ENCODE measurements at places on chromosomes 12 and 14. TPM values are rescaled to one million over a fixed set of nuclear protein-coding genes. Genes with fewer than 3 reads are reported as not detected.

NELL2 gene
- polyA plus RNA-seq = 0.69 TPM

DNA sequence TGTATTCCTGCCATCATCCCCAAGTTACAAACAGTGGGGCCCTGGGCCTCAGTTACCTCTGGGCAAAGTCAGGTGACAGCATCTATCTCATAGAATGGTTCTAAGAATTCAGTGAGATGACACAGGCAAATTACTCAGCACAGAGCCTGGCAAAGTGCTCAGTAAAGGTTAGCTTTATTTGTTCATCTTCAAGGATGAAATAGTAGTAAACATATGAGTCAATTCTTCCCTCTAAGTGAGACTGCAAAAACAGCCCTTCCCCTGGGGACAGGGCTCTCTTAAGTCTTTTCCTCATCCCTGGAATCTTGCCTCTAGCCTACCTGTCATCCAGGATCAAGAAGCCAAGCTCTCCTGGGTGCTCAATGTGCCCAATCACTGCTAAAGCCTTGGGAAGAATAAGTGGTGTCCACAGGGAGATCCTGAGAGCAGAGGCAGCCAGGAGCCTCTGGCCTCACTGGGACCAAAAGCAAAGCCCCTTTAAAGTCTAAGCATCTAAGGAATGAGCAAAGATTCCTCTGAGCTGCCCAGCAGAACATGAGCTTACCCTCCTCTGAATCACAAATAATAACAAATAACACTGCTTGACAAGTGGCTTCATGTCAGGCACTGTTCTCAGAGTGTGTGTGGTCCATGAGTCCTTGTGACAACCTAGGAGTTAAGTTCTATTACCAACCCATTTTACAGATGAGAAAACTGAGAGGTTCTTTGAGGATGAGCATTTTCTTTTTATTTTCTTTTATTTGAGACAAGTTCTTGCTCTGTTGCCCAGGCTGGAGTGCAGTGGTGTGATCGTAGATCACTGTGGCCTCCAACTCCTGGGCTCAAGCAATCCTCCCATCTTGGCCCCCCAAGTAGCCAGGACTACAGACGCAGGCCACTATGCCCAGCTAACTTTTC is 12.1 kb downstream of the NUAK1 start:
- peak; percentile 62 for DNase-seq

DNA sequence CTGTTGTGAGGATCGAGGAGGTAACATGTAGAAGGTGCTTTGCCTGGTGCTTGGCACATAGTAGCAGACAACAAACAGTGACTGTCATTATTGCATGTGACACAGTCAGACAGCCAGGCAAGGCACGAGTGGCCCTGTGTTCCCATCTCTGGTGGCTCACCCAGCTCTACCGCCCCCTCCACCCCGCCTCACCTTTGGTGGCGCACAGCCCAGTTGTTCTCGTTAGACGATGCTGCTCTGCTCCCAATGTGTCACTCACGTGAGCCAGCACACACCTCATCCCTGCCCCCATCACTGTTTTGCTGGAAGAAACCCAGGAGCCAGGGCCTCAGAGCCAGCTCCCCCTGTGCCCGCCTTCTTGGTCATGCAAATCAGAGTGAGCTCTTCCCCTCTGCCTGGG is 113.3 kb downstream of the CALM1 start:
- DNase-seq = peak; percentile 86

GRCh38 chr12:6355491-6356373 is 13.9 kb upstream of the TNFRSF1A start:
- no peak for DNase-seq

GRCh38 chr14:34175574-34175973 is 224.7 kb upstream of the EGLN3 start:
- no peak for DNase-seq

DNA sequence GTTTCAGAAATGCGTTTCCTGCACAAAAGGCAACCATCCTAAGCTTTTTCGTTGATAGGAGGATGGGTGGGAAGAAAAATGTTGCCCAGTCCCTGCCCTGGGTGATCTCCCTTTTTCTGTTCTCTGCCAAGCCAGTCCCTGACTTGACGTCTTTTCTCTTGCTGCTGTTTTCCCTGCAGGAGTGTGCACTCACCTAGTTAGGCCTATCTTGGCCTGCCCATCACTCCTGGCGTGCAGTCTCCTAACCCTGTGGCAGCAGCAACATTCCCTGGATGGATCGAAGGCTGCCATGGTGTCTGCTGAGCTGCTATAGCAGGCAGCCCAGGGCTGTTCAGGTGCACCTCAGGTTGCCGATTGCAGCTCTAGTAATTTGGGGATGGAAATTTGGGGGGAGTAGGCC is 1.2 kb downstream of the UNC119B start:
- DNase-seq = no peak

DNA sequence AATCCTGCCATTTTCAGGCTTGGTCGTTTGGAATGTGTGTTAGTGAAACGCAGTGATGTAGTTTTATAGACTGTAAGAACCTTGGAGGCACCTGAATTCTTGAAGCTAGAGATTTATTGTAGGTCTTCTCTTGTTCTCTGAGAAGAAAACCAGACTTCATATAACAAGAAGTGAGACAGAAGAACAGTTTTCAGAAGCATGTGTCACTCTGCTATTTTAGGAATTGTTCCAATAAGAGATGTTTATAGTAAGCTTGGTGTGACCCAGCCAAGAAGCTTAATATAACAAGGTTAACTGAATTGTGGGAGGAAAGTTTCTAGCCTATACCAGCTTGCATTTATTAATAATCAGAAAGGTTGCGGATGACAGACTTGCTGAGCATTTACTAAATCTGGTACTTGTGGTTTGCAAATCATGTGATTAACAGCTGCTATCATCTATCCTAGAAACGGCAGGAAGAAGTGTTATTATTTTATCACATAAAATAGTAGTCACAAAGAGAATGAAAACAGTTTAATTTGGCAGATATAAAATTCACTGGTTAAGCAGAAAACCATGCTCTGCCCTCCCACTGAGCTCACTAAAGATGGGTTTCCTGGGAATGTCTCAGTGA is 49.2 kb upstream of the BCAT1 start:
- DNase-seq = no peak

DNA sequence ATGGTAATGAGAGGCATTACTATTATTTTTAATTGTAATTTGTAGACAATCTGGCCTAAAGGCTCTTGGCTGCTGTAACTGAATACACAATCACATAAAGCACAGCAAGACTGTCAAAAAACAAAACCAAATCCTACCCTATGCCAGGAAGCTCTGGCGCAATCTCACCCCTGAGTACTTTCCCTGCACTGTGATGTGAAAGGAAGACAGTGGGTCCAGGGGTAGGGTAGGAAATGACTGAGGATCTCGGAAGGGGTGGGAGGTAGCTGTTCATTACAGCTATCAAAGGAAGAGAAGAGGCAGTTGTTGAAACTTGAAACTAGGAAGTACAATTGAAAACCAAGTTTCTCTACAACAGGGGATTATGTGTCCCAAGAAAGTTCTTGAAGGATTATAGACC is 202.8 kb downstream of the ANO2 start:
- DNase-seq = no peak

DNA sequence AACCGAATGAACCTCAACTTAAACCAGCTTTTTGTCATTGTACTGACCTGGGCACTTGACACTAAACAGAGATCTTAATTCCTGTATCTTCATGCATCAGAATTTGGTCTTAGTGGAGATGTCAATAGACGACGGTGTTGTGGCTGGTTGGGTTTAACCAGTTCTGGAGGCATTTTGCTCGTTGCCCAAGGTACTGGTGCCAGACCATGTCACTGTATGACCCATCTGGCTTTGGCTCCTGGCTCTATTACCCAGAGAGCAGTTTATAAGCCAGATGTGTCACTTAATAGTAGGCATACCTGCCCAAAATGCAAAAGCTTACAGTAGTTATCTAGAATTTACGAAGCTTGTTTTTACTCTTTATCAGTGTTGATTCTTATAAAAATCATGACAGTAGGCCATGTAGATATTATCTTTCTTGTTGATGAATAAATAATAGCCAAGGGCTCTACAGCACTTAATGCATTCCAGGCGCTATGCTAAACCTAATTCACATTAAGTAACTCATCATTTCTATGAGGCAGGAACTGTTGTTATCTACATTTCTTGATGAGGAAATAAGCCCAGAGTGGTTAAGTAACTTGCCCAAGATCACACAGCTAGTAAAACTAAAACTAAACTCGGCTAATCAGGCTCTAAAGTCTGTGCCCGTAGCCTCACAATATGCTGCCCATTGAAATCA is 179.7 kb upstream of the HIF1A start:
- DNase-seq = no peak

All from sigmoid colon (tissue), 7 donors.